ENCODE measurements at places on chromosomes 13 and 19.
A peak's percentile ranks its signal among the peaks of the same experiment; 100 is the strongest.

GRCh38 chr19:18274219-18274780 lies at the start of gene IQCN:
IQCN (minus strand) TSS chr19:18274452; CDS start chr19:18269478, 4,974 bp downstream.
- peak; percentile 67 for DNase-seq

GRCh38 chr13:88707646-88708045 lies 1036.5 kb downstream of the SLITRK5 start:
- no peak for DNase-seq

GRCh38 chr13:113647351-113648215 lies 10.4 kb downstream of the ATP4B start:
- DNase-seq, result no peak

- no peak for DNase-seq
Measured at GRCh38 chr13:102968572-102969228, 97.5 kb downstream of the SLC10A2 start.

GRCh38 chr19:2016041-2016807 lies 710 bp upstream of the BTBD2 start:
- DNase-seq, result peak; percentile 74

- DNase-seq, result no peak
Measured at GRCh38 chr13:111396457-111396856, 76.0 kb downstream of the TEX29 start.

GRCh38 chr13:43326100-43326499 lies 302.7 kb downstream of the DNAJC15 start:
- DNase-seq, result no peak

GRCh38 chr13:99506634-99507033 lies 5.4 kb downstream of the TM9SF2 start:
- DNase-seq, result no peak

DNA sequence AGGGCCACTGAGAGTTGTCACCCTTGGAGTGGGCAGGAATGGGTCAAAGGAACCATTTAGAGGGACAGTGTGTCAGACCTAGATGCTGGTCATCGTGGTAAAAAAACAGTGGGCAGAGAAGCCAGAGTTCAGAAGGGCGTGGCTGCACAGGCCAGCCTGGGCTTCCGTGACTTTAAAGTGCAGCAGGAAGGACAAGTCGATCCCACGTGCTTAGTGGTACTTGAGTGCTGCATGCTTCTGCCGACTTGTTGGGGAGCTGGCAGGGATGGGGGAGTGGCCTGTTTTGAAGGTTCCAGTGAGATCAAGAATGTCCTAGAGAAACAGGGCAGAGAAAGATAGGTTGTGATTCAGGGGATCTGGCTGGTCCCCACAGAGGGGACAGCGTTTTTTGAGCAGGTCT lies 17.0 kb downstream of the LYL1 start:
- DNase-seq, result no peak

DNA sequence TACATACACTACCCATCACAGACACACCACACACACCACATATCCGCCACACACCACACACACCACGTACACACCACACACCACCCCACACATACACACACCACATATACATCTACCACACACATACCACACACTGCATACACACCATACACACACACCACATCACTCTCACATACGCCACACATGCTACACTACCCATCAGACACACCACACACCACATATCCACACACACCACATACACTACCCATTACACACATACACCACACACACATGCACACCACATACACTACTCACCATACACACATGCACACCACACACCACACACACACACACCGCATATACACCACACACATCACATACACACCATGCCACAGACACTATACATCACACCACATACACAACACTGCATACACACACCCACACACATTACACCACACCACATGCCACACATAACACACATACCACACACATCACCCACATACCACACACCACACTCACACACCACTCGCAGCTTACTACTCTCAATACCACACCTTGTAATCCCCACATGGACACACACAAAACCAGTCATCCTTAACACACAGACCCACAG lies 9.5 kb downstream of the ERFL start:
- no peak for DNase-seq

DNA sequence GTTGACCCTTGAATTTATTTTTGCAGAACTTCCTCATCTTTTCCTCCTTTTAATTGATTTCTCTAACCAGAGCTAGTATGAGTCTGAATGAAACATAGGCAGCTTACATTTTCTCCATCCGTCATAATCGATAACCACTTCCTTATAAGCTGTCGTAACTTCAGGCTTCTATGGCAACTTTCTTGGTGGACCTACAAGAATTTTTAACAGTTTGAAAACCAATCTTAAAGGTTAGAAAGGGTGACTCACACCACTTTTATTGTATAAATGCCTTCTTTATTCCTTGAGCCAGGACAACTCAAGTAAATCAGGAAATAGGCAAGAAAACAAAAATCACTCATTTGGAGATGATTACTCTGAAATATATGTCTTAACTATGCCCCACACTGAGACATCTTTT lies 105.7 kb upstream of the KL start:
- no peak for DNase-seq

GRCh38 chr13:36815062-36815461 lies 4.0 kb upstream of the RFXAP start:
- DNase-seq, result peak; percentile 27

GRCh38 chr19:34353546-34353945 lies 11.4 kb upstream of the GPI start:
- no peak for DNase-seq

DNA sequence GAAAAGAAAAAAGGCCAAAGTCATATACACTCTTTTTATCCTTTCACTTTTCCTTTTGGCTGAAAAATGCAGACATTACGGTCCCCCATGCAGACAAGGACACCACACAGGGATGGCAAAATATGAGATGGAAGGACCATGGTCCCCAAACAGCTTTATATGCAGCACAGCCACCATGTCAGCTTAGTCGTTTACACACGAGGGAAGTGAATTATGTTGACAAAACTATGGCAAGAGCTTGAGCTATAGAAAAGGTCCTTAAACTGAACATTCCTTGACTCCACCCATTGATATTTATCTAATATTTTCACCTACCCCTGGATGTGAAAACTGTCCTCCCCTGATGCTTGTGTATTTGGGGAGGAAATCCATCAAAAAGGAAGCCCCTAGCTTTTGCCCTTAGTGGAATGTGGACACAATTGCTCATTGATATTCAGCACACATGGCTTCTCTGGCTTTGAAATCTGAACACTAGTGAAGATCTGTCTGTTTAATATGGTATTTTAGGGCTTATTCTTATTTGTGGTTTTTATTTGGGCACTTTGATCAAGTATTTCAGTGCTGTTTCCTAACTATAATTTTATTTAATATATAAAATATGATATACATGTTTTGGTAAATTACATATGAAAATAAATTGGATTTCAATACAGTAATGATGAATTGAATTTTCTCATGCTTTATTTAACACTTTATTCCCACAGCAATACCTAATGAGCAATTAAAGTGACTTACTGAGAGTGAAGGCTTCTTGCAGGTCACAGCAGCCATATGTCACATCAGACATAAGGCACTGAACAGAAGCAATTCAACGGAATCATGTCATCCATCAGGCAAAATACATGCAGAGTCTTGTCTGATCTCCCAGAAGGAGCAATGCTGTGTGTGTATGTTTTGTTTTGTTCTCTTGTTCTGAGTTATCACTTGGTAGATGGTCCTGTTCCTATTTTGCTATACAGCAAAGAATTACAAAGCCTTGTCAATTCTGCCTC lies 6.8 kb upstream of the GTF2F2 start:
- no peak for DNase-seq

DNA sequence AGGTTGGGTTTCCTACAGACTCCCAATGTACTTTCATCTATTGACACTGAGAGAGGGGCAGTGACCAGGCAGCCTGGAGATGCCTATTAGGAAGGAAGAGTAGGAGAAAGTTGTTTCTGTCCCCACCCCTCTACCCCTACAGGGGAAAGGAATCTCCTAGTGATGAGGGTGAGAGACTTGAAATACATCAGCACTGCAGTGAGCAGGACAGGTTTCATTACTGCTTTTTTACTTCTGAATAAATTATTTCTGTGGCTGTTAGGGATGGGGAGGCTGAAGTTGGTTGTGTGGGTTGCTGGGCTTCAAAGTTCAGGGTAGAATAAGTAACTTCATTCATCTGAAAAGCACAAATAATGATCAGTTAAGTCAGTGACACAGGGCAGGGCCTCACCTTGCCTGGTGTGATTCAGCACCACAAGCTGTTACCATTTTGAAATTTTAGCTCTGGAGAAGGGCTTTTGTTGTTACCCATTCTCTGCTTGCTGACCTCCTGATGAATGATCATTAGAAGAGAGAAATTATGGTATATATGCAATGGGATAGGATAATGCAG lies 19.3 kb downstream of the CEACAM1 start:
- no peak for DNase-seq

DNA sequence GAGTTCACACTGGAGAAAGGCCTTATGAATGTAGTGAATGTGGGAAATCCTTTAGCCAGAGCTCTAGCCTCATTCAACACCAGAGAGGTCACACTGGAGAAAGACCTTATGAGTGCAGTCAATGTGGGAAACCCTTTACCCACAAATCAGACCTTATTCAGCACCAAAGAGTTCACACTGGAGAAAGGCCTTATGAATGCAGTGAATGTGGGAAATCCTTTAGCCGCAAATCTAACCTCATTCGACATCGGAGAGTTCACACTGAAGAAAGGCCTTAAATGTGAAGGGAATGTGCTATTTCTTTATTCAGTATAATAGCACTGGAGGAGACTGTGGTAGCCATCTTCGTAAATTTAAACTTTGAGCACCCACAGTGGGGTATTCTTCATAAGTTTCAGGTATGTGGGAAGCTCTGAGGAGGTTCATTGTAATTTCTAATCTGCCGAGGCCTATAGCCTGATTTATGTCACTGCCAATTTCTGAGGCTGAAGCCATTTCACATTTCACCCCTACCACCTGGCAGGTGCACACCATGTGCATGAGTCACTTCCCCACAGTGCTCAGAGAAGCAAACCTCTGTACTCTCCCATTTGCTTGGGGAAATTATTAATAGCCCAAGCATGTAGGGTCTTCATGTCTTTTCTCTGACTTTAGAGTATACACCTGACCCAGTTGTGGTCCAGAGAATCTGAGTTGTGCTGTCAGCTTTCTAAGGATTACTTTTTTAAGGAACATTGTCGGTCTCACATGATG lies 6.4 kb downstream of the ZNF551 start:
- no peak for DNase-seq

- DNase-seq, result no peak
Measured at GRCh38 chr13:98954313-98954712, 23.6 kb downstream of the DOCK9 start.

- DNase-seq, result no peak
Measured at GRCh38 chr19:1234051-1234954, 3.5 kb downstream of the CBARP start.

DNA sequence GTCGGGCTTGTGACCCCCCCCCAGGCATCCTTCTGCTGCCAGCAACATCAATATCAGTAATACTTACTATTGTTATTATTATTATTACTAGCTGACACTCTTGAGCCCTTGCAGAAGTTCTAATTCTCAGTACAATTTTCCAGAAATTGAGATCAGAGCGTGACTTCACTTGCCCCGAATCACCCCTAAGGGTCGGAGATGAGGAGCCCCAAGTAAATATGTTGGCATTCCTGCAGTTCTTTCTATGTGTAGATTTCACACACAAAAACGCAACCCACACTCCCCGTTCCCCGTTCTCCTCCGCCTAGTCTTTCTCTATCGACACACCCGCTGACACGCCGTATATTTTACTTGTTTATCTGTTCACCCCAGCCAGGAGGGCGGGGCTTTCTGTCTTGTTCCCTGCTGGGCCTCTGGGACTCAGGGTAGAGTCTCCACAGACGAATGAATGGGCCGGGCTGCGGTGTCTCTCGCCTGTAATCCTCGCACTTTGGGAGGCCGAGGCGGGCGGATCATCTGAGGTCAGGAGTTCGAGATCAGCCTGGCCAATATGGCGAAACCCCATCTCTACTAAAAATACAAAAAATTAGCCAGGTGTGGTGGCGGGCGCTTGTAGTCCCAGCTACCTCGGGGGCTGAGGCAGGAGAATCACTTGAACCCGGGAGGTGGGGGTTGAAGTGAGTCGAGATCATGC lies 14.7 kb downstream of the TLE5 start:
- DNase-seq, result peak; percentile 75
